ENCODE measurements at places on chromosomes 1 and 21.
A peak's percentile ranks its signal among the peaks of the same experiment; 100 is the strongest.

GRCh38 chr1:19725606-19726005 lies 60.9 kb downstream of the HTR6 start:
- no peak for DNase-seq

DNA sequence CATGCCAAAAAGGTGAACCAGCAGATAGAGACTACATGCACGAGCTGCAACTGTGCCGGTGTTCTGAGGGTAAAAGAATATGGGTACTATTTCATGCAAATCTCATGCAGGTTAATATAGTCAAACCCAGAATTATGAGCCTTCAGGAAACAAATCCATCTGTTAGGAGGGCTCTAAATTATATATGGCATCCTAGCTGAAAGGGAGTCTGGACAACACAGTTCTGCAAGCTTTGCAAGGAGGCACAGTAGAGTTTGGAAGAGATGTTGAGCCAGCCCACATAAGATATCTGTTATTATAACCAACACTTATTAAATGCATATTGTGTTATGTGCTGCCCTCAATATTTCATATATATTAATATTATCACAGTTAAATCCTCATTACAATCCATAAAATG lies 50.5 kb upstream of the PALMD start:
- no peak for DNase-seq

DNA sequence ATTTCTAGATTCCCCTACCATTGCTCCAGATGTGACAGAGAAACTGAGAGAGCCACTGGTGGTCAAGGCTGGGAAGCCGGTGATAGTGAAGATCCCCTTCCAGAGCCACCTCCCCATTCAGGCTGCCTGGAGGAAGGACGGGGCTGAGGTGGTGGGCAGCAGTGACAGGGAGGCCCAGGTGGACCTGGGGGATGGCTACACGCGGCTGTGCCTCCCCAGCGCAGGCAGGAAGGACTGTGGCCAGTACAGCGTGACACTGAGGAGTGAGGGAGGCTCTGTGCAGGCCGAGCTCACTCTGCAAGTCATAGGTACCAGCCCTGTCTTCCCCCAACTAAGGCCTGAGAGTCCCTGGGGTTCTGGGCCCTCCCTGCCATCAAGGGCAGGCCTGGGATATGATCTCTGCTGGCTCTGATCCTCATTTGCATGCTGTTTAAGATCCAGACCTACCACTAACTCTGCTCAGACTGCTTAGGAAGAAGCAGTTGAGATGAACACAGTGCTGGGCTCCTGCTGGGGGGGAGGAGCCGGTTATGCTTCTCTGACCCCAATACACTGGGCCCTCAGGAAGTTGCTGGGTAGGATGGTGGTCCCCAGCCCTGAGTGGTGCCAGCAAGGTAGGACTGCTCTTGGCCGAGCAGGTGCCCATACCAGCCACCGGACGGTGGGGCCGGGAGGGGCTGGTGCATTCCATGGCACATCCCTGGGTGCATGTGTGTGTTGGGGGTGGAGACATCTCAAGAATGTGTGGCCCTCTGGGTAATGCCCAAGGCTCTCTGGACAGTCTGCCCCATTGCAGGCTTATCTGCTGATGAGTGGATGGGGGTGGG lies 25.1 kb downstream of the IGFN1 start:
- DNase-seq: no peak

GRCh38 chr1:53328009-53328461 lies at the start of gene LRP8:
Gene LRP8 (minus strand): TSS chr1:53328070. CDS start chr1:53327912, 158 bp downstream.
- peak; percentile 90 for DNase-seq

DNA sequence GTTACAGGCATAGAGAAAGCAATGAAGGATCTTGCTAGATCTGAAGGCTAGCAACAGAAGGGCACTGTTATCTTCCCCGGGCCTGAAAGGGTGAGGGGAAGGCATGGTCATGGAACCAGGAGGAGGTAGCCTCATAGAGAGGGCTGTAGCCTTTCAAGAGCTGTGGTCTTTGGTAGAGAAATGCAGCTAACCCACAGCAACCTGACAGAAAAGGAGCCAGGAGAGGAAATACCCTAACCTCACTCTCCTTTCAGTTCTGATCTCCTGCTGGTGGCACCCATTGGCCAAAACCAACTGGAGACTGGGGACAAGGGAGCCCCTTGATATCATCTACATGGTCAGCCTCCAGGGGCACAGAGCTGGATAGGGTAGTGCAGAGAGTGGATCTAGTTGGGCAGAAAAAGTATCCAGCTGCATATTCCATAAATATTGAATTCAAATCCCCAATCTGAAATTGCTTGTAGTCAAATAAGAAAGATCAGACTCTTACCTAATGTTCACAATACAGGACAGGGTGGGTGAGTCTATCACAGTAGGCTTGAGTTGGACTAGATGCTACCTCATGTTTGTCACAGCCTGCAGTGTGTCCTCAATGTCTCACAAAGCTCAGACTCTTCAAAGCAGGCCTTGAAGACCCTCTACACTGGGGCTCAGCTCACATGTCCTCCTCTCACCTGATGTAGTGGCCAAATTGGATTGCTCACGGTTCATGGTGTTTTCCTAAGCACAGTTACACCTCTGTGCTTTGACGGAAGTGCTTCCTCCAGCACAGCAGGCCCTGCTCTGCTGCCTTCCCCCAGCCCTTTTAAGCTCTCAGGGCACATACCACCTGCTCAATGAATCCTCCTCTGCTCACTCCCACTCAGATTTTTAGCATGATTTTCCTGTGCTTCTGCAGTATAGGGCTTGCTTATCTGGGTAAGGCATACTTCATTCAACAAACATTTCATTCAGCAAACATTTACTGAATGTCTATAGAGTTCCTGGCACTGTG lies 74.1 kb upstream of the JUN start:
- DNase-seq: no peak

- DNase-seq: no peak
Observed at GRCh38 chr1:184499616-184500015, 112.8 kb downstream of the C1orf21 start.

- DNase-seq: peak; percentile 80
Observed at GRCh38 chr1:200938955-200939354, 44.3 kb downstream of the INAVA start.

- no peak for DNase-seq
Observed at GRCh38 chr1:8389958-8390535, 72.1 kb downstream of the SLC45A1 start.

Measured in hematopoietic multipotent progenitor cell treated with erythropoietin and hydrocortisone succinate and interleukin-3 and kit ligand, for 4 days (in vitro differentiated cells).